Immature natural killer cell (primary cell): ENCODE measurements at places on chromosomes 2 and 18. TPM values are rescaled to one million over a fixed set of nuclear protein-coding genes. Genes with fewer than 3 reads are reported as not detected.

DSG2 gene
- not detected for polyA plus RNA-seq

PKDCC gene
- not detected for polyA plus RNA-seq

RNF125 gene
- 122 TPM for polyA plus RNA-seq

PDCD1 gene
- polyA plus RNA-seq, result not detected

FABP1 gene
- polyA plus RNA-seq, result not detected

CCDC141 gene
- 0.69 TPM for polyA plus RNA-seq

REG1A gene
- not detected for polyA plus RNA-seq

DSG1 gene
- not detected for polyA plus RNA-seq

VWA3B gene
- not detected for polyA plus RNA-seq

CRYGC gene
- not detected for polyA plus RNA-seq

GRP gene
- polyA plus RNA-seq, result not detected

NPAS2 gene
- polyA plus RNA-seq, result not detected

CD8A gene
- 76.9 TPM for polyA plus RNA-seq

CPO gene
- polyA plus RNA-seq, result not detected

IAH1 gene
- 68.4 TPM for polyA plus RNA-seq

UXS1 gene
- polyA plus RNA-seq, result 47.5 TPM

MYOM1 gene
- 0.72 TPM for polyA plus RNA-seq

DPP10 gene
- not detected for polyA plus RNA-seq

LOXHD1 gene
- polyA plus RNA-seq, result not detected

C1GALT1C1L gene
- not detected for polyA plus RNA-seq

METTL21A gene
- polyA plus RNA-seq, result 24.5 TPM

ADAM17 gene
- polyA plus RNA-seq, result 14.9 TPM

FOXD4L1 gene
- not detected for polyA plus RNA-seq

EN1 gene
- not detected for polyA plus RNA-seq

SH2D6 gene
- not detected for polyA plus RNA-seq

LIMS3 gene
- 0.98 TPM for polyA plus RNA-seq

SIX3 gene
- not detected for polyA plus RNA-seq

VIT gene
- polyA plus RNA-seq, result 1.2 TPM

IL36G gene
- polyA plus RNA-seq, result not detected

CYP27A1 gene
- not detected for polyA plus RNA-seq

HOXD8 gene
- not detected for polyA plus RNA-seq

ARHGAP28 gene
- polyA plus RNA-seq, result not detected

ATP8B1 gene
- not detected for polyA plus RNA-seq

ALPG gene
- not detected for polyA plus RNA-seq

PTPRN gene
- polyA plus RNA-seq, result not detected

ARHGAP15 gene
- 107 TPM for polyA plus RNA-seq

EHD3 gene
- polyA plus RNA-seq, result 3.6 TPM

LDLRAD4 gene
- polyA plus RNA-seq, result 4.8 TPM

SPDYA gene
- not detected for polyA plus RNA-seq

PRSS56 gene
- not detected for polyA plus RNA-seq

GKN2 gene
- not detected for polyA plus RNA-seq

SNTG2 gene
- polyA plus RNA-seq, result not detected

PFN4 gene
- not detected for polyA plus RNA-seq

CPS1 gene
- polyA plus RNA-seq, result not detected

CHRNA1 gene
- not detected for polyA plus RNA-seq

POTEC gene
- polyA plus RNA-seq, result not detected

HJURP gene
- polyA plus RNA-seq, result 1.2 TPM

KCNJ3 gene
- not detected for polyA plus RNA-seq

GREB1L gene
- polyA plus RNA-seq, result not detected

CD8B2 gene
- 0.43 TPM for polyA plus RNA-seq

ACMSD gene
- polyA plus RNA-seq, result not detected

SULT1C2 gene
- not detected for polyA plus RNA-seq

C2orf74 gene
- polyA plus RNA-seq, result 40.2 TPM

ALKAL2 gene
- polyA plus RNA-seq, result 4.1 TPM

ALLC gene
- not detected for polyA plus RNA-seq

ABCG8 gene
- not detected for polyA plus RNA-seq

RIT2 gene
- polyA plus RNA-seq, result not detected

SERPINB4 gene
- not detected for polyA plus RNA-seq
